ENCODE measurements at places on chromosomes 4 and X.

GRCh38 chr4:4750187-4750586 lies 109.3 kb upstream of the MSX1 start:
- no peak for DNase-seq

GRCh38 chr4:7524064-7524682 lies 89.4 kb upstream of the PSAPL1 start:
- DNase-seq, result no peak

DNA sequence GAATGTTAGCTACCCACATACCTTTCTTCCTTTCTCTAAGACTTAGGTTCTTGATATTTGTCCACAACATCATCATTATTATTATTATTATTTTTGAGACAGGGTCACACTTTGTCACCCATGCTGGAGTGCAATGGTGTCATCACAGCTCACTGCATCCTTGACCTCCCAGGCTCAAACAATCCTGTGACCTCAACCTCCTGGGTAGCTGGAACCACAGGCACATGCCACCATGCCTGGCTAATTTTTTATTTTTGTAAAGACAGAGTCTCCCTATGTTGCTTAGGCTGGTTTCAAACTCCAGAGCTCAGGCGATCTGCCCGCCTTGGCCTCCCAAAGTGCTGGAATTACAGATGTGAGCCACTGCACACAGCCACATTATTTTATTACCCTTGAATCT lies 119.0 kb downstream of the CBR4 start:
- no peak for DNase-seq

DNA sequence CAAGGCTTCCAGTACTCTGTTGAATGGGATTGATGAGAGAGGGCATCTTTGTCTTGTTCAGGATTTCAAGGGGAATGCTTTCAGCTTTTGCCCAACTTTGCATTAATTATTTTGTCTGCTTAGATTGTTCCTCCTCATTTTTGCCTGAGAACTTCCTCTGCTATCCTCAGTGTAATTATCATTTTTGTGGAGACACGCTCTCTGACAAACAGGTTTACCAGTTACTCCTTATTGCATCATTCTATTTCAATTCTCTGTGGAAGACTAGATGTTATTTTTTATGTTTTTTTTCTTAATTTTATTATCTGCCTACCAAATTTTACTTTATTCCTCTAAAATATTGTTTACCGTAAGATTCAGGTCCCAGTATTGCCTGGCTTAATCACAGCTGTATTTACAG lies 349.2 kb downstream of the ADGRL3 start:
- no peak for DNase-seq

DNA sequence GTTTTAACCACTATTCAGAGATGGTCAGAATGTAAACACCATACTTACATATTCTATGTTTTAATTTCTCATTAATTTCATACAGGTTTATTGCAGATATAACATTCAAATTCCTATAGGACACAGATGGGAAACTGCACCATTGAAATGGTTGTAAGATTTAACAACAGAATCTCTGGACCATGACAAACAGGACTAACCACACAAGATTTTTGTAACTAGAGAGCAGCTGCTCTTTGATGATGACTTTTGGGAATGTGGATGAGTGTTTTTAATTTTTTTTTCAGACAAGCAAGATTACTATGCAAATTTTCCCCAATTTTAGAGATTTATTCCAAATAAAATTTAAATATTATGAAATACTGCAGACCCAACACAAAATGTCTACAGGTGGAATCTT lies 610.2 kb downstream of the PCDH18 start:
- DNase-seq, result no peak

DNA sequence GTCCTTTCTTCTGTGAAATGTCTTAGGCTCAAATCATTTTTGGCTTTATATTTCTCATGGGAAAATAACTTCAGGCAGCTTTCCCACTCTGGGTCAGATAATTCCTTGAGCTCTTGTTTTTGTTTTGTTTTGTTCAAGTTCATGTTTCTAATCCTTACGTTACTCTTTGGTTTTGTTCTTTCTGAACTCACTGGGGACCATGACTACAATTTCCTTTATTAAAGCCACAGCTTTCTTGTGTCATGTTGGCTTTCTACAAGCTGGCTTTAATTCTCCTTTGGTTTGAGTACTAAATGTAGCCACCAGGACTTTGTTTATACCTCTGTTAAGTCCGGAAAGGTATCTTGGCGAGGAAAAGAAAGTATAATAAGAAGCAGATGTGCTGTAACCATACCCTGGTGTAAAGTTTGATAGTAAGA lies 30.8 kb upstream of the ANXA3 start:
- DNase-seq, result no peak

GRCh38 chrX:11557120-11557519 lies 108.6 kb downstream of the ARHGAP6 start:
- no peak for DNase-seq

DNA sequence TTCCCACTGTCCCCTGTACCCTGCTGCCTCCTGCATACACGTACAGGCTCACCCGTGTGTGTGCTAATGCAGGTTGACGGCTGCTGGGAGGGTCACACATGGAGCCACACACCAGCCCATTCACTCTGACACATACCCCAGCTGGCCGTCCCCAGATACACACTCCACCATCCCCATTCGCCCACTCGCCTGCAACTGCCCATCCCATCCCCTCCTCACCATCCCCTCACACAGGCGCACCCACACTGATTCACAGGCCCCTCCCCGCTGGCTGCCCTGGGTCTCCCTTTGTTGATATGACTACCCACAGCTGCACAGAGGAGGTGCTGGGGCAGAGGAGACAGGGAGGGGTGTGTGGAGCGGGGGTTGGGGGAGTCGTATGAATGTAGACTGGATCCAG lies 25.7 kb downstream of the PJA1 start:
- no peak for DNase-seq

- DNase-seq, result no peak
Measured at GRCh38 chrX:134480061-134480460, 20.1 kb downstream of the HPRT1 start.

All from SHP77 (cell line).